Tongue (tissue), 3 donors: ENCODE measurements at places on chromosomes 5 and 9.

- DNase-seq, result peak; percentile 89
Measured at GRCh38 chr9:20941174-20941690, 90.2 kb downstream of the HACD4 start.

DNA sequence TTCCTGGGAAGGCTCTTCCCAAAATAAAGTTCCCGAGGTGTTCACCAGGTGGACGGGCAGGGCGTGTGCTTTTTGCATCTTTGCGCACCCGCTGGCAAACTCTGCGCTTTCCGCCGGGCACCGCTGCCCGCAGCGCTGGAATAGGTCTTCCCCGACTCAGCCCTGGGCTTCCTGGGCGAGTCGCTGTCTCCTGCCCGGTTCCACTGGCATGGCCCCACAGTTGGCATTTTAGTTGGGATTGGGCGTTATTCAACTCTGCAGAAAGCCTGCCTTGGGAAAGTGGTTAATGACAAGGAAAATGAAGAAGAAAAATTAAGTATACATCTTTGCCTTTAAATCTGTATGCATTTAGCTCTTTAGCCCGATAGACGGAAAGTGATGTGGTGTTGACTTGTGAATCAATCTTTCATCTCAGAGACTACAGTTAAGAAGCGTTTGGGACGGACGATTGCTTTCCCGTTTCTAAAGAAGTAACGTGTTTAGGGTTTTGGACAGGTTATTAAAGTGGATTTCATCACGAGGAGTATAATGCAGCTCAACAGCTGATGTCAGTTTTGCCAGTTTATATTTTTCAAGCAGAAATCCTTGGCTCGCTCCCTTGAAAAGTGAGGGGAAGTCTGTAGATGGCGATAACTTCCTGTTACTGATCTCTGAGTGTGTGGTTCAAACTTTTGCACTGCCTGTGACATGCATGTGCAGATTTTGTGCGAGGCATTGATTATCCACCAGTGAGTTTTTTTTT lies 946 bp downstream of the ADCY2 start:
- DNase-seq, result peak; percentile 79

DNA sequence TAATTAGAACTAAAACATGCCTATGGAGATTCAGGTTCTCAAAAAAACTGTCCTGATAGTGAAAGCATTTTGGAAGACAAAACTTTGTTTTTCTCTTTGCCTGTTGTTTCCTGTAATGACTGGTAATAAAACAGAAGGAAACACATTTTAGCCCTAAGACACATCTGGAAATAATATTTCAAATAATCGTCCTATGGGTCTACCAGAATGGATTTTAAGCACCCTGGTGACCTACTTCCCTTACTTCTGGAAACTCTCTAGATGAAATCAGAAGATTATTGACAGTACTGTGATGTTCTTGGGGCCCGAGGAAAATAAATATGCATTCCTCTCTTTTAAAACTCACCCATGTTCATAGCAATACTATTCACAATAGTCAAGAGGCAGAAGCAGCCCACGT lies 110.1 kb upstream of the TLE4 start:
- no peak for DNase-seq

- no peak for DNase-seq
Measured at GRCh38 chr5:161258438-161258837, 288.1 kb downstream of the GABRB2 start.

DNA sequence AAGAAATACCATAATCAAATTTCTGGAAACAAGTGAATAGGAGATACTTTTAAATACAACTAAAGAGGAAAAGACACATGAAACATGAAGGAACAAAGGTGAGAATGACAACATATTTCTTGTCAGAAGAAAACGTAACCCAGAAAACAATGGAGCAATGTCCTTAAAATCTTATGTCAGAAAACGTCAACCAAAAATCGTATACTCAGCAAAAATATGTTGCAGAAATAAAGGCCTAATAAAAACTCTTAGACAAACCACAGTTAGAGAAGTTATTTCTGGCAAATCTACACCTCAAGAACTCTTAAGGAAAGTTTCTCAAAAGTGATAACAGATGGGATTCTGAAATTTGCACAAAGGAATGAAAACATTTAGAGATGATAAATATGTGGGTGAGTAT lies 66.3 kb upstream of the FBXL7 start:
- no peak for DNase-seq

DNA sequence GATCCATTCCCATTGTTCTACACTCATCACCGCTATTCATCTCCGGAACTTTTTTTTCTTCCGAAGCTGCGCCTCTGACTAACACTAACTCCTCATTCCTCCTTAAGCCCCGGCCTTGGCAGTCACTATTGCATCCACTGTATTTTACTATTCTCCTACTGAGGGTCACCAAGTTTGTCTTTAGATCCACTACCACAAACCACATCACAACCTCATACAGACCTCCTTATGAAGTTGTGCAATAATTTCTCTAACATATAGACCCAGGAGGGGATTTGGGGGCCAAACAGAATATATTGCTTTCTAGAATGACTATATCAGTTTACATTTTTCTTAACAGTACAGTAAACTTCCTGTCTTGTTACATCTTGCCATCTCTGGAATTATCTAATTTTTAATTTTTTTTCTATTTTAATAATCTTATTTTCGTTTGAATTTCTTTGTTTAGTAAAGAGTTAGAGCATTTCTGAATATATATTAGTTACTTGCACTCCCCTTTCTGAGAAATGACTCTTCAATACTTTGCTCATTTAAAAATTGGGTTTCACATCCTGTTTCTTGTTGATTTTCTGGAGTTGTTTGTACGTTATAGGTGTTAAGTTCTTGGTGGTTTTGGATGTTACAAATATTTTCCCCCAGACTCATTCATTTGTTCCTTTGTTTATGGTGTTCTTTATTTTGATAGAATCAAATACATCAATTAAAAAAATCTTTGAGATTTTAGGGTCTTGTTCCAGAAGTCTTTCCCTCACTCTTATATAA lies 37.1 kb downstream of the DMRT2 start:
- DNase-seq, result no peak

DNA sequence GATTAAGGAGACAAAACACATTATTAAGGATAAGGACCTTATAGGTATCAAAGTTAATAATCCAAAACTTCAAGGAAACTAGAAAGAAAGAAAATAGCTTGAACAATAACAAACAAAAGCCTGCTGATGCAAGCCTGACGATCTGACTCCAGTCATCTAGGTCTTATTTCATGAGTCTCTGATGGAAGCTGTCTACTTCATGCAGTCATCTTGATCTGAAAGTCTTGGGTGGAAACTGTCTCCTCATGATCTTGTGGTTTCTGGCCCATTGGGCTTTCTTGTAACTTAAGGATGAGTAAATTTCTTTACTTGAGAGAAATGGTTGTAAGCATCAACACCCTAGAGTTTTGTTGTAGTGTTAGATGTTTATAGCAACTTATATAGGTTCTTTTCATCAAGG lies 20.6 kb upstream of the PSIP1 start:
- DNase-seq, result no peak

DNA sequence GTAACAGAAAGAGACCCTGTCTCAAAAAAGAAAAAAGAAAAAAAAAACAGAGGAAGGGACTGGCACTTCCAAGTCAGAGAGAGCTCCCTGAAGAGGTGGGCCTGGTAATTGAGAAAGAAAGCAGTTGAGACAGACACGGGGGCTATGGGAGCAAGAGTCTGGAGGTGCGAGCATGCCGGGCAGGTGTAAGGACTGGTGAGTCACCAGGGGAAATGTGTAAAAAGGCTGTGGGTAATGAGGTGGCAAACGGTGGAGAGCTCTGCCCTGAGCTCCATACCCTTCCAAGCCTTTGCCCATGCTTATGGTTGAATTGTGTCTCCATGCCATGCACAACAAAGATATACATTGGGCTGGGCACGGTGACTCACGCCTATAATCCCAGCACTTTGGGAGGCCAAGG lies 18.0 kb upstream of the JADE2 start:
- DNase-seq, result no peak

DNA sequence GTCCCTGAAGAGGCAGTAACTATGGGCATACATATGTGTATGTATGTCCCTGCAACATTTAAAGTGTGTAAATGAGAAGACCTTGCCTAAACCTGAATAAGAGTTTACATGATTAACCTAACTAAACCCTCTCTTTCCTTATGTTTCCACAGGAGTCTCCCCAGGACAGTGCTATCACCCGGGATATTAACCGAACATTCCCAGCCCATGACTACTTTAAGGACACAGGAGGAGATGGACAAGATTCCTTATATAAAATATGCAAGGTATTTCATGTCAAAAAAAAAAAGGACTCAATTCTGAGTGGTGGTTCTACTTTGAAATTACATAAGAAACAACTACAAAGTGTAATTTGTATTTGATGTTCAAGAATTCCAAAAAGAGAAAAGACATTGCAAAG lies 31.7 kb downstream of the GPR21 start:
- no peak for DNase-seq

GRCh38 chr9:23551311-23551721 lies 274.7 kb downstream of the ELAVL2 start:
- DNase-seq, result peak; percentile 50

DNA sequence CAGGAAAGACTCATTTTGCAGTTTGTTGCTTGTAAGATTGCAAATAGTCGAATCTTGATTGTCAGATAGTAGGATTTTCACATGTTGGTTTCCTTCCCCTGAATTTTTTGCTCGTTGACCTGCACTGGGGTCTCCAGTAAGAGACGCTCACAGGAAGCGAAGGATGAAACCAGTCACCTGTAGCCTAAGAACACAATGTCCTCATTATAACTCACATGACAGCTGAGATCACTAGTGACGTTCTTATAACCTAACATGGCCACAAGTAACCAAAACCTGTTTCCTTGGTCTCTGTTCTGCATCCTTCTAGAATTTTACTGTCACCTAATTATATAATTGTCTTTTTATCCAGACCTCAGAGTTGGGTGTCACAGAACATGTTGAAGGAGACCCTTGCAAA lies 181.0 kb upstream of the OTULINL start:
- no peak for DNase-seq

GRCh38 chr5:178387856-178388190 lies 155.2 kb upstream of the PHYKPL start:
- no peak for DNase-seq

GRCh38 chr5:170745481-170746071 lies 37.9 kb upstream of the GABRP start:
- DNase-seq, result peak; percentile 74

DNA sequence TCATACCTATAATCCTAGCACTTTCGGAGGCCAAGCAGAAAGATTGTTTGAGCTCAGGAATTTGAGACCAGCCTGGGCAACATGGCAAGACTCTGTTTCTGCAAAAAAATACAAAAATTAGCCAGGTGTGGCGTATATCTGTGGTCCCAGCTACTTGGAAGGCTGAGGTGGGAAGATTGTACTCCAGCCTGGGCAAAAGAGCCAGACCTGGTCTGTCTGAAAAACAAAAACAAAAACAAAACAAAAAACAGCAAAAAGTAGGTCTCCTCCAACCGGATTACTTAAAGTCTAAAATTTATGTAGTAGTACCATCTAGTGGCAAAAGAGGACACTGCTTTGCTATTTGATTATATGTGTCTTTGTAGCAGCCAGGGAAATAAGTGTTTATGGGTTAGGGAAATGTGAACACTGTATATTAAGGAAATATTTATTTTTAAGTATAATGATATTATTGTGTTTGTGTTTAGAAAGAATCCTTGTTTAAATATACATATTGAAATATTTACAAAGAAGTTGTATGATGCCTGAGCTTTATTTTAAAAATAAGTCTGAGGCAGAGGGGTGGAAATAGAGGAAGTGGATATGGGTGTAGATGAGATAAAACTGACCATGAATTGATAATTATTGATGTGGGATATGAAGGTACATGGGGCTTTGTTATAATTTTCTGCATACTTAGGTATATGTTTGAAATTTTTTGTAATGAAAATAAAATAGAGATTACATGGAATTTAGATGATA lies 20.0 kb downstream of the APC start:
- peak; percentile 86 for DNase-seq

DNA sequence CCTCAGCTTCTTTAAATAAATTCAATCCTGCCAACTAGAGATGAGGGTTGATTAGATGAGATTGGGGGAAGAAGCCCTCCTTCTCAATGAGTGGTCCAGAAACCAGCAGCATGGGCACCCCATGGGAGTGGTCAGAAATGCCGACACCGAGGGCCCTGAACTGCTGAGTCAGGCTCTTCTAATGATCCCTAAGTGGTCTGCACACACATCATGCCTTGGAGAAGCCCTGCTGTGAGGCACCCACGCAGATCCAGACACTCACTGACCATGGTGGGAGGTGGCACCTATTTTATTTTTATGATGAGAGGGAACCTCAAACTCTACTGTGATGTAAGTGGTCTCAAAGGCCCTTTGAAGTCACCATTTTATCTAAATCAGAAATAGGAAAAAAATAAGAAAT lies 72.3 kb upstream of the BOD1 start:
- no peak for DNase-seq

DNA sequence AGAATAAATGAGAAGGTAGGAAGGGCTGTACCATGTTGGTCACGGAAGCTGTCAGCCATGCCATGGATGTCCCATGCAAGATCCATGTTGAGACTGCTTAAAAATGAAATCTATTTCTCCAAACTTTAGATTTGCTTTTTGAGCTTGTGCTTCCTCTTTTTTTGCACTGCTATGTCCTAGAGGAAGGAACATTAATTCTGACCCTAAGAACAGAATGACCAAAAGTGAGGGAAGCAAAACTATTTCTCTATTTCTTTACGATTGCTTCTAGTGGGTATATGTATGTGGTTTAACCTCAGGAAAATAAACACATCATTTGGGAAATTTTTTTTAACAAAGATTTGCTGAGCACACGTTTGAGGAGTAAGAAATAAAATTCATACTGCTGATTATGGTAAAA lies 84.6 kb downstream of the USP20 start:
- DNase-seq, result no peak

DNA sequence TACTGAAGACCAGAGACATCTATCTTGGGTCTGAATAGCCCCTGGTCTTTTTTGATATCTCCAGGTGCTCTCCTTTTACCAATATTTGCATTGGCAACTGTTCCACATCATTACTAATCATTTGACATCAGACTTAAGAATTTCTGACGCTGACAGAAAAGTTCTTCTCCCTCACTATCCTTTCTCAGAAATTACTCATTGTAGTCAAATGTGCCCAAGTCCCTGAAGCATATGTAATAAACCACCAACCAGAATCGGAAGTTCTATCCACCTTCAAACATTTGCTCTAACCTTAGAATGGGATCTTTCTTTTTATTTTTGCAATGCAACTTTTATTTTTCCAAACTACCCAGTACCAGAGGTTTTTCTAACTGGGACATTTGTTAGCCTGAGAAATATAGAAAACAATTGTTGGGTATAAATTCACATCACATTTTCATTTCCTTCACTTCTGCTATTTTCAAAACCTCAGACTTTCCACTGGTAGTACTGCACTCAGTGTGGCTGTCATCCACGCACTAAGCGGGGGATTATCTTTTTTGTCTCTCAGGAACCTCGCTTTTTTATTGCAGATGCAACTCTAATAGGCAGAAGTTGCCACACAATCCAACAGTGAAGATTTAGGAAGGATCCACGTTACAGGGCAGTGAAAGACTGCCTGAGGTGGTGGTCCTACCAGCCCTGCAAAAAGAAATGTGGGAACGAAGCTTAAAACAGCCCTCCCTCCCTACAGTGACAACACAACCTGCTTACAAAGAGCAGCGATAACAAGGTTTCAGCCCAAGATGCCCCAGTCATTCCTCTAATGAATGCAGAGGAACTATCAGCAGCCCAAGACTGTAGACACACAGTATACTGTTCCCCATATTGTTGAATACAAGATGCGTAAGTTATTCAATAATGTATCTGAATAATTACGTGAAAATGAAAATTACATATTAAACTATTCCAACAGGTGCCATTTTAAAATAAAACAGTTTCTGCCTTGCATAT lies 201.2 kb downstream of the EBF1 start:
- no peak for DNase-seq

- peak; percentile 91 for DNase-seq
Measured at GRCh38 chr9:121278477-121279261, 10.7 kb downstream of the GSN start.
